H1 (cell line): ENCODE measurements at places on chromosomes 4 and X.

DNA sequence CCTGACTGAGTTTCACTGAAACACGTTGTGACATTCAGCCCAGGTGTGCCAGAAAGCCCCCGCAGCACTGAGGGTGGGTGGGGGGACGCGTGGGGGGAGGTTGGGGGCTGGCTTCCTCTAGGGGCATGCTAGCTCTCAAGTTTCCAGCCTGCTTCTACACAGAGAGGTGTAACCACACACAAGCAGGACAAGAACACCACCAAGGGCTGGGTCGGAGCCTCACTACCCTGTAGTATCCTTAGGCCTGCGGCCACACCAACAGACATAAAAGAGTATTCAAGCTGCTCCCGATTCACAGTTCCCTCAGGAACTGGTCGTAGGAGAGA is 1.8 kb downstream of the USP46 start:
- no peak for DNase-seq

DNA sequence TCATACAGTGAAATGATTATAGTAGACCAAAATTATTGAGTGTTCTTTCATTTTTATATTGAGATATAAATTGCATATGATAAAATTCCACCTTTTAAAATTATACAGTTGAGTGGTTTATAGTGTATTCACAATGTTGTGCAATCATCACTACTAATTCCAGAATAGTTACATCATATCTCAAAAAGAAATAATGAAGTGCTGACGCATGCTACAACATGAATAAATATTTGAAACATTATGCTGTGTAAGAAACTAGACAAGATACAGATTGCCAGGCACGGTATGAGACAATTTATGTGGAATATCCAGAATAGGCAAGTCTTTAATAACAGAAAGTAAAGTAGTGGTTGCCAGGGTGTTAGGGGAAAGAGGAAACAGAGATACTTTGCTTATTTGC is 871.7 kb downstream of the FAM133A start:
- DNase-seq, result no peak

- no peak for DNase-seq
These were observed 8.4 kb upstream of the BST1 start for GRCh38 chr4:15694431-15694830.

GRCh38 chr4:86974551-86974994 is 39.8 kb downstream of the AFF1 start:
- no peak for DNase-seq

- DNase-seq, result no peak
These were observed 298.9 kb upstream of the PUDP start for GRCh38 chrX:7446815-7447214.

DNA sequence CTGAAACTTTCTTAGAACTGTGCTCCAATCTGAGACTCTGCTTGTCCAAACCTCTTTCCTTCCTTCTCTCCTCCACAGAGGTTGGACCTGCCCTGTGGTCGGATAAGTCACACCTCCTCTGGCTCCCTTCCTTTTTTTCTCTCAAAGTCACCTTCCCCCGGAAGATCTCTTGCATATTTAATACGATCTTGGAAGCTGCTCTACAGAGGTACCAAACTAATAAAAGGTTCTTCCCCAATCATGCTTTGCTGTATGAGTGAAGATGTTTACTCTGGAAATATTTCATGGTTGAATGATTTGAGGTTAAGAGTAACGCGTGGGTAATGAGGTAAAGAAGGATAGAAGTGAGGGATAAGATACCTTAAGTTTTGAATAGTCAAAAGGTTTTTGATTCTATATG is 166.0 kb downstream of the ATG4A start:
- no peak for DNase-seq

GRCh38 chrX:119475389-119476101 is 7.3 kb downstream of the SLC25A5 start:
- no peak for DNase-seq

GRCh38 chr4:175308236-175308635 is 390.1 kb downstream of the ADAM29 start:
- no peak for DNase-seq

DNA sequence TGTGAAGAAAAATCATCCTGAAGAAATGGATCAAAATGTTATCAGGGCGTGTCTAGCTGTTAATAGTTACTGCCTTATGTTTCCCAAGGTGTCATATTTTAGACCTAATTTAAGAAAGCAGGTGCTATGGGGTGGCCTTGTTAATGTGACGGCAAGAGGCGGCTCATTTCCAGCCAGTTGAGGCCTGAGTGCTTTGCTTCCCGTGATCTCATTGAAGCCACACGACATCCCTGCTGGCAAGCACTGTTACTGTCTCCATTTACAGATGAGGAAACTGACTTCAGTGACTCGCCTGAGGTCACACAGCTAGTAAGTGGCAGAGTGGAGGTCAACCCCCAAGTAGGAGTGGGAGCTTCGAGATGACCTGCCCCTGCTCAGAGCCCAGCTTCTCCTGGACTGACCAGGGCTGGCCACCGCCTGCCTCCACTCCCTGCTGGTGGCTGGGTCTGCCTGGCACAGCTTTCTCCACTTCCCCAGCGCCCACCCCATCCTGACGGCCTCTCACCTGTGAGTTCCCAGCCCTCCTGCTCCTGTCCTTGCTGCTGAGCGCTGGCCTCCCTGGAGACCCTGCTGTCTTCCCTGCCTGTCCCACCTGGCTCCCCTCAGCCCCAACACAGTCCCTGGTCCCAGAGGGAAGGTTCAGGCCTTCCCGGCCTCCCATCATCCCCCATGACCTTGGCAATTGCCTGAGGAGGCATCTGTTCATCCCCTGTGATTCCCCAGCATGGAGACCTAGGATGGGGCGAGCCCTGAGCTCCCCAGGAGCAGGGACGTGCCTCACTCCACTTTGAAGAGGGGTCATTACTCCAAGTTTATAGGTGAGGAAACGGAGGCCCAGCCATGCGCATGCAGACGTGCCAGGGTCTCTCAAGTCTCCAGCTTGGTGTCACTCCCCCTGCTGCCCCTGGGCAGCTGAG is 47.7 kb upstream of the SORCS2 start:
- no peak for DNase-seq

DNA sequence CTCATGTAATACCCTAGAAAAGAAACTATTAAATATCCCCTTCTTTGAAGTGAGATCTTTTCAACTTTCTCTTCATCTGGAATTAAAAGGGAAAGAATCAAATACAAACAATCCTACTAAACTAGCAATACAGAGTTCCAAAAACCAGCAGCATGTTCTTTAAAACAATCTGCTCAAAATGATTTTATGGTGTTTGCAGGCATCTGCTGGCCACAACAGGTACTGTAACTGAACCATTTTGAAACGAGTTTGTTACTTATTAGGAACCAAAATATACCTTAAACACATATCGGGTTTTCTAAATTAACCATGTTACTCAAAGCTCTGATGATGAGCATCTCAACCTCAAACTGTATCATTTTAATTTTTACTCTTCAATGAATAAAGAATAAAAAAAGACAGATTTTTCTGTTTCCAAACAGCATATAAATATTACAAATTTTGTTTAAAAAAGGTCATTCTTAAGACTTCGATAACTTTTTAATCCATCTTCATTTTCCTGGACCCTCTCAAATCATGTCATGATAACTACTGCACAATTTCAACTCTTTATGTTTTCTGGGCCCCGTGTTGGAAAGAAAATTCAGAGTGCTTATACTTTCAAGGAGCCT is 56.5 kb downstream of the ARAP2 start:
- DNase-seq, result no peak

DNA sequence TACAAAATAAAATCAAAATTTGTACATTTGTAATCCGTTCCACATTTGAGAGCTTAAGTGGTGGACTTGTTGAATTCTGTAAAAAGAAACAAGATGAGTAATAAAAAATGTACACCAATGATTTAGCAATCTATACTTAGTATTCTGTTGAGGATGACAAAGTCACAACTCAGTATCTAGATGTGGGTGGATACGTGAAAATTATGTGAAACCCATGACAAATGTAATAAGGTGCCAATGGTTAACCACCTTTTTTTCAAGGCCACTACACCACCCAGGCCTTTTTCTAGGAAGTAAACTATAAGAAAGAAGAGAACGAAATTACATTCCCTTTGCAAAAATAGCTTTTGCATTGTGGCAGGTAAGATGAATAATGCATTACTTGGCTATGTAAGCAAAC is 77.0 kb downstream of the ATP8A1 start:
- no peak for DNase-seq

- no peak for DNase-seq
These were observed 37.6 kb downstream of the GABRB1 start for GRCh38 chr4:47068986-47069385.

- DNase-seq, result no peak
These were observed 65.3 kb upstream of the CCSER1 start for GRCh38 chr4:90061881-90062280.

GRCh38 chr4:6750286-6751221 is 32.0 kb upstream of the KIAA0232 start:
- no peak for DNase-seq

DNA sequence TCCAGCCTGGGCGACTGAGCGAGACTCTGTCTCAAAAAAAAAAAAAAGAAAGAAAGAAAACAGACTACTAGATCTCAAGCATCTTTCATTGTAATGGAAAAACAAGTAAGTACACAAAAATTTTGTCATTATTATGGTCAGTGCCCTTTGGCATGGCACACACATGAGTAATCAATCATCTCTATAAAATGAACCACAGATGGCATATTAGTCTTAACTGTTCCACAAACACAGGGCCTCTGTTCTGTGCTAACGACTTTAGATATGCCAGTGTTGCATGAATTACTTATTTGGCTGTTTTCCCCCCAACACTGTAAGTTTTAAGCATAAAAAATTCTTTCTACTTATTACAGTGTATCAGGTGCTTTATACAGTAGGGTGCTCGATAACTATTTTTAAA is 90.4 kb downstream of the COX7B2 start:
- DNase-seq, result no peak

- DNase-seq, result no peak
These were observed 216.4 kb upstream of the AFF2 start for GRCh38 chrX:148284056-148284455.

- DNase-seq, result no peak
These were observed 190.8 kb upstream of the GK2 start for GRCh38 chr4:79598801-79599200.

DNA sequence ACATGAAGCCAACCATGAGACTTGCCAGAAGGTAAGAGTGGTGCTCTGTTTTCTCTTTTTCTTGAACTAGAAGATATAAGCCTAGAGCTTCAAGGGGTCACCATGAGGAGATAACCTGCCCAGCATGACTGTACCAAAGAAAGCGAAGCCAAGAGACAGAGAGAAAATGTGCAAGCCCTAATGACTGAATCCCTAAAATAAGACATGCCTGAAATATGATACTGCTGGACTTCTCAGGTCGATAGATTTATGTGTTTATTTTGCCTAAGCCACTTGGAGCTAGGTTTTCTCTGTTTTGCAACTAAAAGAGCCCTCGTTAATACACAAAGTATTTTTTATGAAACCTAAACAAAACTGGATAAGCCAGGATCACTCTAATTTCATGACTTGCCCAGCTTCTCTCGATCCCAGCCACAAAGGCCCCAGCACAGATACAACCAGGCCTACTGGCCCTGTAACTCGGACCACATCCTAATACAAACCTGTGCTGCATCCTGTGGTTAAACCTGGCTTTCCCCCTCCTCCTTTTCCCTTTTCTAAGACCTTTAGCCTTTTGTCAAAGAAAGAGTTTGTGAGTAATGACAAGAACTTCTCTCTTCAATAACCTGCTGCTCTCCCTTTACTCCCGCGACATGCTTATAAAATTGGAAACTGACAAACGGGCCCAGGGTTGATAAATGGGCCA is 185.8 kb downstream of the APBB2 start:
- no peak for DNase-seq

GRCh38 chr4:79874197-79874596 is 198.8 kb downstream of the ANTXR2 start:
- no peak for DNase-seq

DNA sequence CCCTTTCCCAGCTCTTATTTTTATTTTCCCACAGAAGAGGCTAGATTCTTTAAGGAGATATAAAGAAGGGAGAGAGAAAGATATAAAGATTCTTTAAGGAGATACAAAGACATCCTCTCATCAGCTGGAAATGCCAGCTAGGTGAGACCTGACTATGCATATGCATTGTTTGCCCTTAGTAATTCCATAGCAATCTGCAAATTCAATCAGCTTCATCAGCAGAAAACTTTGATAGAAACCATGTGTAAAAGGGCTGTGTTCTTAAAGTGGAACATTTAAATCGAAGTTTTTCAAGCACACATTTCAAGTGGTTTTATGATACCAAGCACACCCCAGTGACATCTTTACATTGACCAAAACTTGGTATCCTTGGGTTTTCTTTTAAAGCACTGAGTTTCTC is 24.1 kb downstream of the FHL1 start:
- DNase-seq, result no peak

- no peak for DNase-seq
These were observed 77.0 kb upstream of the MXD4 start for GRCh38 chr4:2338754-2339457.

GRCh38 chr4:73308286-73308685 is 49.7 kb upstream of the ANKRD17 start:
- no peak for DNase-seq

GRCh38 chr4:147610686-147611085 is 6.5 kb upstream of the TMEM184C start:
- no peak for DNase-seq

DNA sequence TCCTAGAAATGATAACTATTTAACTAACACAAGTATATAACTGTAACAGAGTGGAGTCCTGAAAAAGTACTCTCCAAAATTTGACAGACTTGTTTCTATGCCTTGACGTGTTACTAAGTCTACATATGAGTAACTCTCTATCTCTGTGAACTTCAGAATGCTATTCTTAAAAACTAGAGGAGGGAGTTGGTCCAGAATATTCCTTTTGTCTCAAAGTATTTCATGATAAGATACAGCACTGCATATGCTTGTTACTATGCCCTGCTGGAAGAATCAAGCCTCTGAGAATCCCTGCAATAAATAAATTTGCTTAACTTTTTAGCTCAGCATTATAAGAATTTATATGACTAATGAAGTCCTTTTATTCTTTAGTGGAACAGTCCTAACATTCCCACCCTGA is 50.9 kb upstream of the ATXN3L start:
- no peak for DNase-seq

- no peak for DNase-seq
These were observed 6.8 kb downstream of the ANXA5 start for GRCh38 chr4:121690001-121690400.

DNA sequence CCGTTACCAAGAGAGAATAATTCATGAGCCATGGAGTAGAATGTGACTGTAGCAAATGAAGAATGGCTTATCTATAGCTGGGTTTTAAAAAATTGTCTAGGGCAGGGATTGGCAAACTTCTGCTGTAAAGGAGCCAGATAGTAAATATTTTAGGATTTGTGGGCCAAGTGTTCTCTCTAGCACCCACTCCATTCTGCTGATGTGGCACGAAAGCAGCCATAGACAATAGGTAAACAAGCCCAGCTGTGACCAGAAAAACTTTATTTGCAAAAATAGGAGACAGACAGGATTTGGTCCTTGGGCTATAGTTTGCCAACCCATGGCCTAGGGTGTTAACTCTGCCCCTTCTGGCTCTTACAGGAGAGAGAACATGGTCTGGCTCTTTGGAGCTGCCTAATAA is 127.2 kb downstream of the AKAP4 start:
- no peak for DNase-seq

- DNase-seq, result no peak
These were observed 351.9 kb downstream of the PCDH18 start for GRCh38 chr4:137180349-137180748.
